Occipital lobe (tissue), 3 donors: ENCODE measurements at places on chromosomes 5 and 9. TPM values are rescaled to one million over a fixed set of nuclear protein-coding genes. Genes with fewer than 3 reads are reported as not detected.

IL13 gene
- not detected for total RNA-seq

ZFP2 gene
- 9.4 TPM for total RNA-seq

CCDC192 gene
- not detected for total RNA-seq

CMBL gene
- 3.9 TPM for total RNA-seq

ORM2 gene
- total RNA-seq = not detected

SH3RF2 gene
- 0.31 TPM for total RNA-seq

MARCHF3 gene
- 13.3 TPM for total RNA-seq

TERT gene
- not detected for total RNA-seq

DROSHA gene
- 62.5 TPM for total RNA-seq

HTR1A gene
- 18.2 TPM for total RNA-seq

PHF24 gene
- 25.6 TPM for total RNA-seq

CARD9 gene
- 0.47 TPM for total RNA-seq

ANKRD18B gene
- total RNA-seq = 1.1 TPM

PCDHB16 gene
- 4.5 TPM for total RNA-seq

SOX30 gene
- not detected for total RNA-seq

CNOT8 gene
- 139 TPM for total RNA-seq

SH2D3C gene
- total RNA-seq = 5.1 TPM

LCN2 gene
- total RNA-seq = not detected

TICAM2 gene
- total RNA-seq = 0.94 TPM

CEP78 gene
- total RNA-seq = 62.1 TPM

C9 gene
- not detected for total RNA-seq

RAD50 gene
- total RNA-seq = 39.3 TPM

GRXCR2 gene
- not detected for total RNA-seq

TMEM232 gene
- total RNA-seq = 19.3 TPM

TAF11L10 gene
- total RNA-seq = not detected

FGD3 gene
- 14.2 TPM for total RNA-seq

SPATA31D4 gene
- not detected for total RNA-seq

SLC6A18 gene
- total RNA-seq = not detected

GFI1B gene
- not detected for total RNA-seq

APBA1 gene
- 29.0 TPM for total RNA-seq

ESM1 gene
- total RNA-seq = 0.47 TPM

MAMDC2 gene
- 3.0 TPM for total RNA-seq

HK3 gene
- 0.31 TPM for total RNA-seq

KIF24 gene
- 0.78 TPM for total RNA-seq

ISL1 gene
- total RNA-seq = not detected

CDX1 gene
- total RNA-seq = not detected

HAVCR2 gene
- 7.0 TPM for total RNA-seq

DMGDH gene
- total RNA-seq = 1.2 TPM

TMEM38B gene
- 22.1 TPM for total RNA-seq

SCGB3A2 gene
- total RNA-seq = not detected

LCN6 gene
- not detected for total RNA-seq

OBP2B gene
- not detected for total RNA-seq

LIFR gene
- 83.4 TPM for total RNA-seq

TEK gene
- 8.0 TPM for total RNA-seq

TEX48 gene
- total RNA-seq = not detected

ANKRD31 gene
- 0.94 TPM for total RNA-seq

KIAA0825 gene
- total RNA-seq = 37.6 TPM

DOK3 gene
- total RNA-seq = 3.0 TPM

ZDHHC11 gene
- total RNA-seq = 7.2 TPM

EIF4EBP3 gene
- not detected for total RNA-seq
